Temporal lobe (tissue), 4 donors: ENCODE measurements at places on chromosomes 12 and 14. TPM values are rescaled to one million over a fixed set of nuclear protein-coding genes. Genes with fewer than 3 reads are reported as not detected.

TOGARAM1 gene
- 37.1 TPM for total RNA-seq

NYNRIN gene
- total RNA-seq: 14.5 TPM

NKX2-1 gene
- 0.49 TPM for total RNA-seq

IGF1 gene
- 3.9 TPM for total RNA-seq

AKAP5 gene
- 17.0 TPM for total RNA-seq

AMDHD1 gene
- 0.25 TPM for total RNA-seq

SLCO1B1 gene
- total RNA-seq: not detected

HSPB8 gene
- total RNA-seq: 1.2 TPM

RPGRIP1 gene
- total RNA-seq: not detected

TSPAN31 gene
- 26.6 TPM for total RNA-seq

CLEC4D gene
- total RNA-seq: not detected

ACSM4 gene
- not detected for total RNA-seq

BMAL2 gene
- total RNA-seq: 23.4 TPM

MIP gene
- total RNA-seq: not detected

OLR1 gene
- 2.7 TPM for total RNA-seq
